Activated T-cell treated with anti-CD3 and anti-CD28 coated beads, Interleukin-2, amount 50 U/mL, for 1 hour (primary cell): ENCODE measurements at places on chromosomes 2 and 18.
A peak's percentile ranks its signal among the peaks of the same experiment; 100 is the strongest.

GRCh38 chr18:6521803-6522418, 107.2 kb upstream of the L3MBTL4 start:
- no peak for DNase-seq

DNA sequence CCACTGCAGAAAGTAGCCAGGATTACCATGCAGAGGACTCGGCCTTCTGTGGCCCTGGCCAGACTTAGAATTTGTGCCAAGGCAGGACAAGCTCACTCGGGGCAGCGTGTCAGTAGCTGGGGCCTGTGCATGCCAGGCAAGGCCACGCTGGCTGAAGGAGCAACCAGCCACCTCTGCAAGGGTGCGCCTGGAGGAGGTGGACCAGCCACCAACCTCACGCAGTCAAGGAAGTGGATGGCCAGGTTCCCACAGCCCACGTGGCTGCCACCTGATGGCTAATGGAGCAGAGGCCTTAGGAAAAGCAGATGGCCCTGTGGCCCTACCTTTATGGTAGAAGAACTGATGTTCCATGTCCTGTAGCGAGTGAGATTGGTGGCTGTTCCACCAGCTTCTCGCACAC, 107.9 kb downstream of the CCDC74A start:
- no peak for DNase-seq

DNA sequence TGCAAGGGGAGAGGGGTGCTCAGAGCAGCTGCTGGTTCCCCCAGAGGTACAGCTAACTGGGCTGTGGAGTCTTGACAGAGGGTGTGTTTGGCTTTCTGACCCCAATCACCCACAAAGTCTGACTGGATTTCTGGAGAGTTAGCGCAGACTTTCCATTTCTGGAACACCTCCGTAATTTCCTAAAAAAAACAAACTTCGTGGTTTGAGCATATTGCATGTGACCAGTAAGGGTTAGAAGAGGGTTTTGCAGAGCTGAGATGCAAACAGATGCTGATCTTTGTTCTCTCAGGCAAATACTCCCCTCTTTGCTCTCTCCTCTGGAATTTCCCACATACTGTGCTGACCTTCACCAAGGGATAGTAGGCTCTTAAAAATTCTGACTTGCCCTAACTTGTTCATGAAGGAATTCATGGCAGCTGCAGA, 44.5 kb upstream of the TMEM247 start:
- DNase-seq: no peak

DNA sequence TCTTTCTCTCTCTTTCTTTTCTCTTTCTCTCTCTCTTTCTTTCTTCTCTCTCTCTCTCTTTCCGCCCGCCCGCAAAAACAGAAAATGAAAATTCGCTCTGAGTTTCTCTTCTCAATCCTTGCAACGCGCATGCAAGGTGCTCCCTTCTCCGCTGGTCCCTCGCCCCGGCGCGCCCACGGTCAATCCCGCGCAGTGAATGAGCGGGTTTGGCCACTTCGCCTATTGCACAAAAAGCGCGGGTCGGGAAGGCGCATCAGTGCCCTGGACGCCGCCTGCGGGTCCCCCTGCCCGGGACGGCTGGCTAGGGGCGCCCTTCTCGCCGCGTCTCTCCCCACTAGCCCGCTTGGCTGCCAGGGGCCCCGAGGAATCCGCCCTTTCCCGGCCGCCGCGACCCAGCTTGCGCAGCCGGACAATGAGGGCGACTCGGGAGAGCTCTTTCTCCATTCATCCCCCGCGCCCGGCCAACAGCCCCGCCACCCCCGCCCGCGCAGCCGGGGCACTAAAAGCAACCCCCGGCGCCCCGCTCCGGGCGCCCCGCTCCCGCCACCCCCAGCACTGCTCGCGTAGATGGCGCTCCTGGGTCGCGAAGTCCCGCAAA, 706 bp downstream of the LAMA1 start:
- DNase-seq: no peak

- DNase-seq: no peak
Measured at GRCh38 chr18:74567822-74568221, 29.8 kb upstream of the ZNF407 start.

DNA sequence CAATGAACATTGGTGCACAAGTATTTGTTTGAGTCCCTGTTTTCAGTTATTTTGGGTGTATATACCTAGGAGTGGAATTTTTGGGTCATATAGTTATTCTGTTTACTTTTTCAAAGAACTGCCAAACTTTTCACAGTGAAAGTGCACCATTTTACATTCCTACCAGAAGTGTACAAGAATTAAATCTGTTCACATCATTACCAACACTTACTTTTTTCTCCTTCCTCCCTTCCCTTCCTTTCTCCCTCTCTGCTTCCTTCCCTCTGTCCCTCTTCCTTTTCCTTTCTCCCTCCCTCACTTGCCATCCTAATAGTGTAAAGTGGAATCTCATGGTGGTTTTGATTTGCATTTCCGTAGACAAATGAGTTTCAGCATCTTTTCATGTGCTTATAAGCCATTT, 11.9 kb downstream of the ADNP2 start:
- DNase-seq: no peak

- no peak for DNase-seq
Measured at GRCh38 chr2:144580521-144581161, 60.7 kb upstream of the ZEB2 start.

- DNase-seq: no peak
Measured at GRCh38 chr18:59551902-59552635, 145.2 kb downstream of the CCBE1 start.

GRCh38 chr2:191180713-191181112, 29.9 kb upstream of the STAT4 start:
- DNase-seq: no peak

- DNase-seq: no peak
Measured at GRCh38 chr2:219570194-219570923, 980 bp downstream of the OBSL1 start.

GRCh38 chr18:63773551-63773950, 1.7 kb upstream of the SERPINB7 start:
- DNase-seq: no peak

DNA sequence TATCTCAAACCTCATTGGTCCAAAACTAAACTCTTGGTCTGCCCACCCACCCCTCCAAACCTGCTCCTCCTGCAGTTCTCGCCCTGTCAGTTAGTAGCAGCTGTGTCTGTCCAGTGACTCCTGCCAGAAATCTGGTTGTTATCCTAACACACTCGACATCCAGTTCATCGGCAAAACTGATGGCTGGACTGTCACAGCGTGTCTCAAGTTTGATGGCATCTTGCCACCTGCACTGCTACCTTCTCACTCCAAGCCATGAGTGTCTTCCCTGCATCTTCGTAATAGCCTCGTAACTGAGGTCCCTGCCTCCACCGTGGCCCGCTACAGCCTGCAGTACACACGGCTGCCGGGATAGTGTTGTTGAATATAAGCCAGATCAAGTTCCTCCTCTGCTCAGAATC, 470.1 kb upstream of the RAB12 start:
- DNase-seq: no peak

DNA sequence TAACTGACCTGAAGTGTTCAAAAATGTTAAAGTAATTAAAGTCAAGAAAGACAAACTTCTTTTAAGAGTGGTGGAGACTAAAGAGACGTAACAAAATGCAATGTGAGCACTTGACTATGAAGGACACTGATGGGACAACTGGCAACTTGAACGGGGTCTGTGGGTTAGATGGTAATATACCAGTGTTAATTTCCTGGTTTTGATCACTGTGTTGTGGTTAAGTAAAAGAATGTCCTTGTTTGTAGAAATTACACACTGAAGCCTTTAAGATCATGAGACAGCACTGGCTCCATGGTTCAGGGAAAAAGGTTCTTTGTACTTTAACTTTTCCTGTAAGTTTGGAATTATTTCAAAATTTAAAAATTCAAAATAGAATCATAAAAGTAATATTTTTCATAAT, 58.2 kb downstream of the REL start:
- DNase-seq: no peak

GRCh38 chr2:170236680-170237047, 58.7 kb downstream of the MYO3B start:
- DNase-seq: no peak

- peak; percentile 25 for DNase-seq
Measured at GRCh38 chr2:88692187-88692586, 714 bp downstream of the RPIA start.

DNA sequence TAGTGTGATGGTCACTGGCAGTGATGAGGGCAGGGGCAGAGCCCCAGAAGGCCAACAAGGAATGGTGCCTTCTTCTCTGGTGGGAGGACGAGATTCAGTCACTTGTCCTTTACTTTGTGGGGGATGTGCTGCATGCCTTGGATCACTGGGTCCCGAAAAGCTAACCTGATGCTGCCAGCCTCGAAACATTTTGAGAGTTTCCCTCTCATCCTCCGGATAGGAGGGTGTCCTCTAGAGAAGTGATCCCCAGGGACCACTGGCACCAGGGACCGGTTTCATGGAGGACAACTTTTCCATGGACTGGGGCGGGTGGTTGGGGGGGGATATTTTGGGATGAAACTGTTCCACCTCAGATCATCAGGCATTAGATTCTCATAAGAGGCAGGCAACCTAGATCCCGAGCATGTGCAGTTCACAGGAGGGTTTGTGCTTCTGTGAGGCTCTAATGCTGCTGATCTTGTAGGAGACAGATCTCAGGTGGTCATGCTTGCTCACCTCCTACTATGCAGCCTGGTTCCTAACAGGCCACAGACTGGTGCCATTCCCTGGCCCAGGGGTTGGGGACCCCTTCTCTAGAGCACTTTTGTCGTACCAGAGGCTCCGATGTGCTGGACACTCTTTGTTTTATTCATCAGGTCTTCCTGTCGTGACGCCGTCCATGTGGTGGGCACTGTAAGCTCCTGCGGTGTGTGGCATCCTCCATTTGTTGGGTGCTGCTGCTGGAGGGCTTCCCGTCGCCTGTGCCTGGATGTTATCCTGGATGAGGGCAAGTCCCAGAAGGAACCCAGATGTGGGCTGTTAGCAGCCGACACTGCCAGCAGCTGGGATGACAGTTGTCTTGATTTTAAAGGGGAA, 68.5 kb upstream of the HDAC4 start:
- DNase-seq: peak; percentile 8

GRCh38 chr2:142165790-142166189, 35.0 kb upstream of the LRP1B start:
- DNase-seq: no peak

GRCh38 chr2:228474466-228474865, 293.0 kb upstream of the SPHKAP start:
- DNase-seq: no peak

DNA sequence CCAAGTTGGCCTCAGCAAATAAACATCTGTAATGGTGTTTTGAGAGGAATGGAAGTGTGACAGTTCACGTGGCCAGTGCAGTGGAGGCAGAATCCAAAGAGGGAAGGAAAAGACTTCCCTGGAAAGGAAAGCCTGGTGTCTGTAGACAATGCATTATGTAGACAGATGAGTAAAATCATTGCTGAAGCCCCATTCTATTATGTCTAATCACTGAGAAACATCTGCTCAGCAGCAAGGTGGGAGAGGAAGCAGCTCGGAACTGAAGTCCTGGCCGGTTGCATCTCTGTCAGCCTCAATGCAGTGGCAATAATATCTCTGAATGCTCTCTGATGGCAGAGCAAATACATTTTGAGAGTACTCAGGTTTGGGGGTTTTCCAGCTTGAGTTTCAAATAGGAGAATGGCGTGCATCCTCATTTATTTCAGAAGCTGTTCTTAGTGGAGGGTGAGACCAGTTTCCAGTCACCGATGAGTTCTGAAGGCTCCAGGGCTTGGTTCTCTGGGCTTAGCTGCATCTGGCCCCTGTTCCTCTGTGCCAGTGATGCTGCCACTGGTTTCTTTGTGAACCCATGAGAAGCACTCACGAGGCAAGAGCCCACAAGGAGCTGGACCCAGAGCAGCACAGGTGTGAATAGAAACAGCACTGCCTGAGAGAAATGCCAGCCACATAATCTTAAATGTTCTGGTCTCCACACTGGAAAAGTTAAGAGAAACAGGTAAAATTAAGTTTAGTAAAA, 63.3 kb downstream of the RPIA start:
- no peak for DNase-seq

DNA sequence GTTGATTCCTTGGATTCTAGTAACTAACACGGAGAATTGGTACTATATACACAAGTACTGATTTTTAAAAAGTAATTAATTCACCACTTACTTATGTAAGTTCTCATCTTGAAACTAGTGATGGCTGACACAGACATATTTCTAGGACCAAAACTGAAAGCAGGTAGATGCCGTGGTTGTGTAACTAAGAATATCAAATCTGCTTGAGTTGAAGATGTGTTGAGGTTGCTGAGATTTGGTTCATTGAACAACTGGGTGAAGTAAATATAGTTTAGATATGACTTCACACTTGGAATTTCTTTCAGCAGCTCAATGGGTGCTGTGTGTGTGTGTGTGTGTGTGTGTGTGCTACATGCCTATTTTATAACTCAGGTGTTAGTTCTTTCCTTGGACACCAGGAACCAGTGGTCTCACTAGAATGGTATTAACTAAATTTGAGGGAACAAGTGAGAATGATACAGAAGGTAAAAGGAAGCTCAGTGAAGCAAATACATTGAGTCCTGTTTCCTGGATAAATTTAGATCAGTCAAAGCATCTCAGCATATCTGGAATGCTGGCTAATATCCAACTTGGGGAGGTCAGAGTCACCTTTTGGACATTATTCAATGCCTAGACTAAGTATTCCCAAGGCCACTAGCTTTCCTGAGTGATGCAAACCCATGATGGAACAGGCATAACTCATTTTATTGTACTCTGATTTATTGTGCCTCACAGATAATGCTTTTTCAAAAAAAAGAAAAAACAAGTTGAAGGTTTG, 110.7 kb upstream of the ZEB2 start:
- DNase-seq: no peak

DNA sequence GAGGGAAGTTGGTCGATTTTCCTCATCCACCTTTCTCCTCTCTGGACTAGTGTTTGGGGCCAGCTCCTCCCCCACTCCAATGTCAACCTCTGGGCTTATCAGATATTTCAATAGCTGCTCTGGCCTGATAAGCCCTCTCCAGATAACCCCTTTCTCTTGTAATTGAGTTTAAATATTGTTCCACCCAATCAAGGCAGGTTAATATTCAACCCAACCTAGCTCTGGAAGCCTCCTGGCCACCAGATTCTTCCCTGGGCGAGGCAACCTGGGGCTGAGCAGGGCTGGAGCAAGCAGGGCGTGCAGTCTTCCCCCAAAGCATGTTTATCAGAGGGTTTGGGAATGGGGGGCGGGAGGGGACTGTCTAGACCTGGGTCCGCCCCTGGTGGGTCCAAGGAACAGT, 73.8 kb downstream of the TFCP2L1 start:
- no peak for DNase-seq

DNA sequence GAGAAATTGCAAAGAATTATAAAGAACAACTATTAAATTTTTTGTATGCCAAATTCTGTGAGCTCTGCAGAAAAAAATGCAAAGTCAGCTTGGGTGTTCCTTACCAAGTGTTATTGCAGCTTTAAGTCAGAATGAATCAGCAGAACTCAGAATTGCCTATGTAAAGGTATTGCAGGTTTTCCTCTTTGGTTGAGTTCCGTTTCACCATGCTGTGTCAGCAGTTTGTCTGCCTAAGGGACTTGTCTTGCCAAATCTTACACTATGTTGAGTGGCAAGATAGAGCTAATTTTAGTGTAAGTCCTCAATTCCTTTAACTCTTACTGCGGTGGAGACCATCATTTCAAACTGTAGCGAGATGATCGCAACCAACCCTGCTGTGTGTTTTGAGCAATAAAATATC, 38.8 kb downstream of the ADAM23 start:
- no peak for DNase-seq

- no peak for DNase-seq
Measured at GRCh38 chr2:21233194-21233593, 109.4 kb downstream of the TDRD15 start.
